Sigmoid colon (tissue), 7 donors: ENCODE measurements at places on chromosomes 7 and 10. TPM values are rescaled to one million over a fixed set of nuclear protein-coding genes. Genes with fewer than 3 reads are reported as not detected.

WEE2 gene
- not detected for total RNA-seq

PURB gene
- 36.8 TPM for total RNA-seq

MCM10 gene
- not detected for total RNA-seq

MKX gene
- total RNA-seq: 13.9 TPM

CTAGE15 gene
- 1.3 TPM for total RNA-seq

RBM20 gene
- 6.2 TPM for total RNA-seq

CCDC3 gene
- 2.0 TPM for total RNA-seq

NUPR2 gene
- total RNA-seq: not detected

SLC26A5 gene
- 0.33 TPM for total RNA-seq

LIPK gene
- total RNA-seq: not detected

- no peak for DNase-seq
These were observed 166.8 kb downstream of the SORCS1 start for GRCh38 chr10:106997721-106998120.

DNA sequence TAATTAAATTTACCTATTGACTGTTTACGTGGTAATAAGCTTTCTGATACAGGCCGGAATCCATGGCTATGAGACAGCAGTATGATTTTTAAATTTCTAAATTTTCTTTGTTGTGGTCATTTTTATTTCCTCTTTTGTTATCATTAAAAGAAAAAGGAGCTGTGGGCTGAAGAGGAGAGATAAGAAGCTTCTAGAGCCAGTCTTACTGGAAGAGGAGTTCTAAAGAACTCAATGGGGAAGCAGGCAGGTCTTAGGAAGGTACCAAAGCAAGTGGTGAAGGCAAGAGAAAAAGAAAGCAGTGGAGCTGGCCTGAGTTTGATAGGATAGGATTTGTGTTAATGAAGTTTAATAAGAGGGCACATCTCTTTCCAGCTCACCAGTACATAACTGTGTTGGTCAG, 1187.8 kb downstream of the CNTNAP2 start:
- DNase-seq: no peak

DNA sequence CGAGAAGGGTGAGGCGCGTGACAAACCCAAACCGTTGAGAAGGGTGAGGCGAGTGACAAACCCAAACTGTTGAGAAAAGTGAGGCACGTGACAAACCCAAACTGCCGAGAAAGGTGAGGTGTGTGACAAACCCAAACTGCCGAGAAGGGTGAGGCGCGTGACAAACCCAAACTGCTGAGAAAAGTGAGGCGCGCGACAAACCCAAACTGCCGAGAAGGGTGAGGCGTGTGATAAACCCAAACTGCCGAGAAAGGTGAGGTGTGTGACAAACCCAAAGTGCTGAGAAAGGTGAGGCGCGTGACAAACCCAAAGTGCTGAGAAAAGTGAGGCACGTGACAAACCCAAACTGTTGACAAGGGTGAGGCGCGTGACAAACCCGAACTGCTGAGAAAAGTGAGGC, 25.0 kb downstream of the ESYT2 start:
- no peak for DNase-seq

GRCh38 chr10:58857251-58857805, 319.1 kb upstream of the PHYHIPL start:
- no peak for DNase-seq

DNA sequence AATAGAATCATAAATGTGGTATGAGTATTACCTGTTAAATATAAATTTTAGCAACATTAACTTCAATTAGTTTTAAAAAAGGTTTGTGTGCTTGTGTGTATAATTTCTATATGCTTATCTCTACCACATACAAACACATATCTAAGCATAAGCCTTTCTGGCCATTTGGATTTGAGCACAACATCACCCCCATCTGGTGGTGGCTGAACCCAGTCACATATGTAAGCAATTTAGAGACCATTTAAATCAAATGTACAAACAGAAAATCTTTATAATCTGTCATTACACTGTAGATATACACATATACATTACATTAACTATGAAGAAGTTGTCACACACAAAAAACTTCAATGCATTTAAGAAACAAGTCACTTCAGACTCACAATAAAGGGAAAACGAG, 31.7 kb downstream of the GPR22 start:
- no peak for DNase-seq

DNA sequence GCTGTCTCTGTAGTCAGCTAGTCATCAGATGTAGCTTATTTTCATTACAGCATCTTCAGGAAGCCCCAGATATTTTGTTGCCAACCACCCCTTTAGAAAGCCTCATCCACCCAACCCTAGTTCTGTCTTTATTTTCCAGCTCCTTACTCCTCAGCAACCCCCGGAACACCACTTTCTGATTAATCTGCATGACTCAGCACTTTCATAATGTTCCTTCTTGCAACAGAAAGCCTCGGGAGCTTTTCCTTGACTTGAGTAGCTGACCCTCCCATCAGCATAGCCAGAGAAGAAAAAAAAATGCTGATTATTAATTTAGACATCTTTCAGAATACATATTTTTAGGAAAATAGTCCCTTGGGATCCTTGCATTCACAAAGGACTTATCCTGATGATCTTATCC, 244.0 kb upstream of the CXCL12 start:
- no peak for DNase-seq

DNA sequence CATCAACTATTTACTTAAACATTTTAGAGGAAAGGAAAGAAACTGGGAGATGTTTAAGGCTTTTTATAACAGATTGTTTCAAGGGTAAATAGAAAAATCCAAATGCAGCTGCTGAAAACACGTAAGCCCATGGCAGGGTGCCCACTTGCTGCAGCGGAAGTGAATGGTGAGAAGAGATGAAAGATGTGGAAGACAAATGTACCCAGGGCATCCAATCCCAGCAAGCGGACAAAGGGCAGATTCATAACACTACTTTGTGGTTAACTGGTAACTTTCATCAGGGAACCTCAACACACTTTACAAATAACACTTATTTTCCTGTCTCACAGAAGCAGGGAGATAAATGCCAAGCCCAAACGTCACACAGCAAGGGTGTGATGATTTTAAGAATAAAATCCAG, 358.4 kb downstream of the KCNMA1 start:
- DNase-seq: no peak

DNA sequence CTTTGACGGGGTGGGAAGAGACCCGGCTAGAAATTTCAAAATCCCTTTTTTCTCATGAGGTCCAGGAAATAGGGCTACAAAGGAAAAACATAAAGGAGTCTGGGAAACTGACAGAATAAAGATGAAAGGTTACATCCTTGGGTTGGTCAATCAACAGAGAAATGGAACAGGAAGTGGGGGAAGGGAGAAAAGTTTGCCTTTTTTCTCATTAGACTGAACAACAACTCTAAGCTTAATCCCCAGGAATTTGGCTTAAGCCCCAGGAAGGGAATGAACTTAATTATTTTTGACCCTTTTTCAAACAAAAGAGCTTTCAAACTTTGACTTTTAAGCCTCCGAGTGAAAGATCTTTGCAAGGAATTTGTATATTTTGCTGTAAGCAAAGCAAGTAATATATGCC, 32.7 kb downstream of the LGI1 start:
- no peak for DNase-seq

DNA sequence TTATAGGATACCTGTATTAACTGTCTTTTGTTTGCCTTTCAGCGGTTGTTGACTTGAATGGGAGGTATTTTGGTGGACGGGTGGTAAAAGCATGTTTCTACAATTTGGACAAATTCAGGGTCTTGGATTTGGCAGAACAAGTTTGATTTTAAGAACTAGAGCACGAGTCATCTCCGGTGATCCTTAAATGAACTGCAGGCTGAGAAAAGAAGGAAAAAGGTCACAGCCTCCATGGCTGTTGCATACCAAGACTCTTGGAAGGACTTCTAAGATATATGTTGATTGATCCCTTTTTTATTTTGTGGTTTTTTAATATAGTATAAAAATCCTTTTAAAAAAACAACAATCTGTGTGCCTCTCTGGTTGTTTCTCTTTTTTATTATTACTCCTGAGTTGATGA, 26.6 kb downstream of the RBM17 start:
- no peak for DNase-seq

- DNase-seq: no peak
These were observed 201.0 kb downstream of the CHRM2 start for GRCh38 chr7:137069249-137069963.

DNA sequence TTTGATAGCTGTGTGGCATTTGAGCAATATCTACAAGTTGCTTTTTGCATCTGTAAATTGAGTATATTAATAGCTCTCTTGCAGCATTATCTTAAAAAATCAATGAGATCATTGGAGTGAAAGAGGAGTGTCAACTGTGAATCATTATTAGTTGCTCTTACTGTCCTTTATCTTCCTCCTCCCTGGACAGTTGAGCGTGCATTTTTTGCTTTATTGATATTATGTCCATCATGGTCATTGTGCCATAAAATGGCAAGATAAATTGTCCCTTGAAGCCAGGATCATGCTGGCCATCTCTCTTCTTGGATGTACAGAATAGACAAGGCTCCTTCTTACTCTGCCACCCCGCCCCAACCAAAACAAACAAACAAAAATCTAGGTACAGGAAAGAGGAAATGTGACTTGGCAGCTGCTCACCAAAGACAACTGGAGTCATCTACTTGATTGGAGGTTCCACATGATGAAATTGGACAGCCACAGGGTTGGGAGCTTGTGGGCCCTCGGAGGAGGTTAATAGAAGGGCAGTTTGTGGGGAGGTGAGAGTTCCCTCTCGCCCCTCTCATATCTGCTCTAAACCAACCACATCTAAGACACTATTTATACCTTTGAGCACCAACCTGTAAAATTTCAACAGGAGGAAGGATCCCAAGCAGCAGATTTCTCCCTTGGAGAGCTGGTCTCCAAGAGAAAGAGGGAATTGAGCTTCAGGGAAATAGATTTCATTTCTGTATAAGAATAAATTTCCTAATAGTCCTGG, 252.7 kb downstream of the SKIDA1 start:
- DNase-seq: no peak

- DNase-seq: no peak
These were observed 45.7 kb downstream of the DCLRE1A start for GRCh38 chr10:113808168-113808567.

DNA sequence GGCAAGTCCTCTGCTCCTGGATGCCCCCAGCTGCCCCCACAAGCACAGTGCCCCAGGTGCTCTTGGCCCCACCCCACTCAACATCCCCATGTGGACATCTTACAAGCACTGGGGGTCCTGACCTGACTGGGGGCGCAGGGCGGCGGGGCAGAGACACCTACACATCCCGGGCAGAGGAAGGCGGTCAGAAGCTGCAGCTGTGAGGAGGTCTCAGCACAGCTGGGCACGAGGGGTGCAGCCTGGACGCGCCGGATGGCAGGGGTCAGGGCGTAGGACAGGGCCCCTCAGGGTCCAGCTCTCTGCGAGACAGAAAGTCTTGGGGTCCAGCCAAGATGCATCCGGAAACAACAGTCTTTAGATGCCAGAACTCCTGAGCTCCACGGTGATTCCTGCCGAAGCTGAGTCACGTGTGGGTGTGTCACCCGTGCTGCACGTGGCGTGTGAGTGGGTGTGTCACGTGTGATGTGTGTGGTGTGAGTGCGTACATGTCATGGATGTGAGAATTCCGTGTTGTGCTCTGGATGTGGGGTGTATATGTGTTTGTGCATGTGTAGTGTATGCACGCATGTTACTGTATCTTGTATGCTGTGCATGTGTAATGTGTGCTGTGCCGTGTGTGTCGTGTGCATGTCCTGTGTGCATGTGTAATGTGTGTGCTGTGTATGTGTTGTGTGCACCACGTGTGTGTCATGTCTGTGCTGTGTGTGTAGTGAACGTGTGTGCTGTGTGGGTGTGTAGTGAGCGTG, 5.1 kb downstream of the VENTX start:
- no peak for DNase-seq

- no peak for DNase-seq
These were observed 440 bp upstream of the MINDY3 start for GRCh38 chr10:15860692-15861201.
